ENCODE measurements at places on chromosomes 3 and 15.

- no peak for DNase-seq
These were observed 246.0 kb downstream of the ISL2 start for GRCh38 chr15:76582550-76582949.

GRCh38 chr3:105827959-105828358 lies 40.9 kb downstream of the CBLB start:
- peak; percentile 6 for DNase-seq

DNA sequence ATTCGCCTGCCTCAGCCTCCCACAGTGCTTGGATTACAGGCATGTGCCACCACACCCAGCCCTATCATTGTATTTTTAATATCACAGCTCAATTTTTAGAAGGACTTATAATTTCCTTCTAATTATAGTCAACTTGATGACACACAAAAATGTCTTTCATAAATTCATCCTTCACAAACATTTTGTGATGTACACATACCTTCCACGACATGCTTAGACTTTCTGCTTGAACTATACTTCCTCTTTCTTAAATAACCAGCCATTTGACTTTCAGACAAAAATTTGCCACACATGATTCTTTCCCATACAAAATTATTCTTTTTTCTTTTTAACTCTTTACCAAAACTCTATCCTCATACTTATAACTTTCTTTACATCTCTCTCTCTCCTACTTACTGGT lies 48.4 kb upstream of the CCK start:
- no peak for DNase-seq

DNA sequence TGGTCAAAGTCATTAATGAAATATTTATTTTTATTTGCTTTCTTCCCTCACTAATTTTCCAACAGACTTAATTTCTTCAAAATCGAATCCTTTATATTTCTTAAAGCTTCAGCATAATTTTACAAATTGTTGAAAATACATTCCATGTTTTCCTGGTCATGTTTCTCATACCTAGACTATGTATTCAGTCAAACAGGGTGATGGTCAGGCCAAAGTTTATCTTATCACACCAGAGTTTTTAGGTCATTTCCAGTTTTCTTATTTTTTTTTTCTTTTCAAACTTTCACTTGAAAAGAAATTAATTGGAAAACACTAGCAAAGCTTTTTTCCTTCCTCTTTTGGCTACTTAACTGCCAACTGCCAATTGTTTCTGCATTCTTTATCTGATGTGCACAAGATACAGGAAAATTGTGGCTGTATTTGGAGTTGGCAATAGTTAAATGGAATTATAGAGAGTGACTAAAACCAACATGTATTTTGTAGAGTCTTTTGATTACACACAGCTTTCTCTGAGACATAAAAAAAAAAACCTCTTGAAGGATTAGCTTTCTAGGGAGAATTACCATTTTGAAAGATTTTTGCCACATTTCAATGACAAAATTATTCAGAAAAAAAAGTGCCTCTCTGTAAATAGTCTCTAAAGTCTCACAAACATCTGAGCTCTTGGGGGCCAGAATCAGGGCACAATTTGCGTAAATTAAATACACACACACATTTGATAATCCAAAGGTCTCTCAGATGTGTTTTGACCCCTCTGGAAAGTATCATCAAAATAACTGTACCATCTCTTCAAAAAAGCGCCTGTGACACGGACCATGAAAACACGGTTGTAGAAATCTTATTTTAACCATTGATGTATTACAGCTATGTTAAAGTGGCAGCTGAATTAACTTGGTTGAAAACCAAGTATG lies 603.2 kb upstream of the KCNMB2 start:
- DNase-seq: no peak

GRCh38 chr3:118400886-118401285 lies 633.8 kb downstream of the IGSF11 start:
- DNase-seq: no peak

DNA sequence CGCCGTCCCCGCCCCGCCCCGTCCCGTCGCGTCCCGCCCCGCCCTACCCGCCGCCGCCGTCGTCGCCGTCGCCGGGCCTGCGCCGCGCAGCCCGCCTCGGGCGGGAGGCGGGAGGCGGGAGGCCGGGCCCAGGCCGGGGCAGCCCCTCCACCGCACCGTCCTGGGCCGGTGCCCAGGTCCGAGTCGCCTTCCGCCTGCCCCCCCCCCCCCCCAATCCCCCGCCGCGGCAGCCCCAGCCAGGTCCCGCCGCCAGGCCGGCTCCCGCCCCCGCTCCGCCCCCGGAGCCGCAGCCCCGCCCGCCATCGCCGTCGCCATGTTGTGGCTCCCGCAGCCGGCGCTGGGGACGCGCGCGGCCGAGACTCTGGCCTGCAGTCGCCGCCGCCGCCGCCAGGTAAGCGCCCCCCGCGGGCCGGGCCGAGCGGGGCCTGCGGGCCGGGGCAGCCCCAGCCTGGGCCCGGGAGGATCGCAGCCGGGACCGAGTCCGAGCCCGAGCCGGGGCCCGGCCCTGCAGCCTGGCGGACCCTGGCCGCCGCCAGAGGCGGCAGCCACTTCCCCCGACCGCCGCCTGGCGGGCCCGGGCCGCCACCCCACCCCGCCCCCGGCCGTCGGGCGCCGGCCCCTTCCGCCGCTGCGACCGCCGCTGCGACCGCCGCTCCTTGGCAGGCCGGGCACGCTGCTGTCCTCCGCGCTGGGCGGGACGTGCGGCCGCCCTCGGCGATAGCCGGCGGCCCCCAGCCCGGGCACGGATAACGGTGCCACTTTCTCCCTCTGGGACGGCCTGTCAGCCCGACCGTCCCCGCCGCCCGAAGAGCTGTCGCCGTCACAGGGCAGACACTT lies at the start of gene ZNF592:
ZNF592 (plus strand) TSS at position 319 of the 837 bp plus-strand sequence. CDS start 34,084 bp downstream, outside the sequence.
- DNase-seq: peak; percentile 76

GRCh38 chr15:69172847-69173246 lies 12.4 kb downstream of the GLCE start:
- no peak for DNase-seq

DNA sequence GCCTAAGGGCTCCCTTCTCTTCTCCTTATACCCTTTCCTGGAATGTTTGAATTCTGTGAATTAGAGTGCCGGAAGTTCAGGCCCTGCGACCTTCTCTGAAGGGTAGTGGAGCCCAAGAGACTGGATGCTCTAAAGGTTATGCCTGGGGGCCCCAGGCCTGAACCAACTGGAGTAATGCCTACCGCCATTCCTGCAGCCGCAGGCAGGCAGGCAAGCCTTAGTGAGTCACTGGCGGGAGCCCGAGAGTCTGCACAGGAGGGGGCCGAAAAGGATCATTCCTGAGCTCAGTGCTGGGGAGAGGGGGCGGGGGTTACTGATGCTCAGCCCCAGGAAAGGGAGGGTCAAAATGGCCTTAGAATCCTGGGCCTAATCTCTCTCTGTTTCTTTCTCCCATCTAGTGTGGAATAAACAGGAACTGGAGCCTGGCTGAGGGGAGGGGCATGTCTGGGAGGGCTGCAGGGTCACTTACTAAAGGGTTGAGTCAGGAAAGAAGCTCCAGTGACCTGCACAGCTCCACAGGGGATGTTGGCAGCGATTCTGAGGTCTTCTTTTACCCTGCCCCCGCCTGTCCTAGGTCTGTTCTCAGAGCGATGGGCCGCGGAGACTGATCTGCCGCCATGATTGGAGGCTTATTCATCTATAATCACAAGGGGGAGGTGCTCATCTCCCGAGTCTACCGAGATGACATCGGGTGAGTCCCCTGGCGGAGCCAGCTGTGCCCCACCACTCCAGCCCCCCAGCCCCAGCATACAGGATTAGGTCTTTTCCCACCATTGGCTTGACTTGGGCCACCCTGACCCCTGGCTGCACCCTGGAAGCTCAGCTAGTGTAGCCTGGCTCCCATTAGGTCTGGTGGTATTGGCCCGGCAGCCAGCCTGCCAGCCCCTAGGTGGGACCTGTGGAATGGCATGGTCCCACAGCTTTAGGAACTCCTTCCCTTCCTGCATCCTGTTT lies 2.0 kb downstream of the AP2M1 start:
- DNase-seq: peak; percentile 94

DNA sequence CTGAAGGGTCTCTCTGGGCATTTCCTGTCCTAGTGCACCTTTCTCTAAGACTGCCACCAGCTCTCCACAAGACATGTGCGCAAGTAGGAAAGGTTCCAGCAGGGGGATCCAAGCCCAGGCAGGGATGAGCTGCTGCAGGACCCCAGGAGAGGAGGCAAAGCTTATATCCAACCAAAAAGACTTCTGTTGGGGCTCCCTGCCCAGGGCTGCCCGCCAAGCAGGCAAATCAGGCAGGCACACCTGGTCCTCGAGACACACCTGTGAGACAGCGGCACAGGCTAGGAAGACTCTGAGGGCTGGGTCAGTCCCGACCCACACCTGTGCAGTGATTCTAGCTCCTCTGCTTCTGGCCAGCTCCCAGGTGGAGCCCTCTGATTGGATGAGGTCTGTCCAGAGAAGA lies 80.6 kb downstream of the MYLK start:
- DNase-seq: peak; percentile 30

DNA sequence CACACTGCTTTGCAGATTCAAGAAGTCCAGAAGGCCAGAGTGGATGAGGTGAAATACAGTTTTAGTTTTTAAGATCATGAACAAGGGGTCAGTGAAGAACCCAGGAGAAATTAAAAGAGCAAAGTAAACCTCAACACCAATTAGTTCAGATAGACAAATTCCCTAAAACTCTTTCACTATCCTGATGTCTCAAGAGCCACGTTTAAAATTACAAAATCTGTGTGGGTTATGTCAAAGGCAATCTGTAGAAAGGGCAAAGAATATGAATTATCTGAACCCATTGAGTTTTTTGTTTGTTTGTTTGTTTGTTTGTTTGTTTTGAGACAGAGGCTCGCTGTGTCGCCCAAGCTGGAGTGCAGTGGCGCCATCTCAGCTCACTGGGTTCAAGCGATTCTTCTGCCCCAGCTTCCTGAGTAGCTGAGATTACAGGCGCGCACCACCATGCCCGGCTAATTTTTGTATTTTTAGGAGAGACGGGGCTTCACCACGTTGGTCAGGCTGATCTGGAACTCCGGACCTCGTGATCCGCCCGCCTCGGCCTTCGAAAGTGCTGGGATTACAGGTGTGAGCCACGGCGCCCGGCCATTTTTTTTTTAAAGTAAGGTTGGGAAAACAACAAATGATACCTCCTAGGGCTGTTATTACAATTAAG lies 32.1 kb upstream of the ST3GAL6 start:
- DNase-seq: no peak

DNA sequence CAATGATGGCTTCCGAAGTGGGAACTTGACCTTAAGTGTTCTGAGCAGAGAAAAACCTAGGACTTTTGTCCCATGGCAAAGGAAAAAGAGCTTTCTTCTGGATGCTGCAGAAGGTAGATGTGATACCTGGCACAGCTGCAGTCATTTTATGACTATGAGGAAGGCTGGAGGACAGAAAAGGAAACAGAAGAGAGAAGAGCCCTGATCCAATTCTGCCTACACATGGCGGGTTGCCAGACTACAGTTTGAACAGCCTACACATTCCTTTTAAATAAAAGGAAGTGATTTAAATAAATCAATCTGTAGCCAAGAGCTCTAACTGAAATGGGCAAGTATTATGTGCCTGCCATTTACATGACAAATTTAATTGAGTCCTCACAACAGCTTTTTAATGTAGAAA lies 43.6 kb upstream of the CHRNB4 start:
- no peak for DNase-seq

GRCh38 chr3:25478211-25478757 lies 50.2 kb downstream of the RARB start:
- no peak for DNase-seq

GRCh38 chr15:80531388-80531787 lies 127.2 kb downstream of the ARNT2 start:
- no peak for DNase-seq

Measured in WERI-Rb-1 (cell line).